T-cell (primary cell): ENCODE measurements at places on chromosomes 11 and 22. TPM values are rescaled to one million over a fixed set of nuclear protein-coding genes. Genes with fewer than 3 reads are reported as not detected.

The RFPL1 gene
- total RNA-seq: not detected

GRCh38 chr11:84824624-84825023, 802.5 kb downstream of the DLG2 start:
- DNase-seq: no peak

DNA sequence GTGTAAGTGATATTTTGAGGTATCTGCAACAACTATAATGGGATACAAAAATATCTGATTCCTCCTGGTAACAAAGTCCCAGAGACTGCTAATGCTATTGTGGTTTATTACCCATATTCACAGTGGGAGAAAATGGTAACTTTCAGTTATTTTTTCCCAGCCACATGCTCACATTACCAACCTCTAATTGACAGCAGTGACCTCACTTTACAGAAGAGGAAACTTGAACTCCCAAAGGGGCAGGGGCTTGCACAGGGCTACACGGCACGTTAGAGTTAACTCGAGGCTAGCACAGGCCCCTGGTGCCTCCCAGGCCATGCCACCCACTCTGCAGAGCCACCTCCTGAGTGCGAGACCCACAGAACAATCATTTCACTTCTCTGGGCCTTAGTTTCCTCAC, 132.4 kb downstream of the TENM4 start:
- no peak for DNase-seq

DNA sequence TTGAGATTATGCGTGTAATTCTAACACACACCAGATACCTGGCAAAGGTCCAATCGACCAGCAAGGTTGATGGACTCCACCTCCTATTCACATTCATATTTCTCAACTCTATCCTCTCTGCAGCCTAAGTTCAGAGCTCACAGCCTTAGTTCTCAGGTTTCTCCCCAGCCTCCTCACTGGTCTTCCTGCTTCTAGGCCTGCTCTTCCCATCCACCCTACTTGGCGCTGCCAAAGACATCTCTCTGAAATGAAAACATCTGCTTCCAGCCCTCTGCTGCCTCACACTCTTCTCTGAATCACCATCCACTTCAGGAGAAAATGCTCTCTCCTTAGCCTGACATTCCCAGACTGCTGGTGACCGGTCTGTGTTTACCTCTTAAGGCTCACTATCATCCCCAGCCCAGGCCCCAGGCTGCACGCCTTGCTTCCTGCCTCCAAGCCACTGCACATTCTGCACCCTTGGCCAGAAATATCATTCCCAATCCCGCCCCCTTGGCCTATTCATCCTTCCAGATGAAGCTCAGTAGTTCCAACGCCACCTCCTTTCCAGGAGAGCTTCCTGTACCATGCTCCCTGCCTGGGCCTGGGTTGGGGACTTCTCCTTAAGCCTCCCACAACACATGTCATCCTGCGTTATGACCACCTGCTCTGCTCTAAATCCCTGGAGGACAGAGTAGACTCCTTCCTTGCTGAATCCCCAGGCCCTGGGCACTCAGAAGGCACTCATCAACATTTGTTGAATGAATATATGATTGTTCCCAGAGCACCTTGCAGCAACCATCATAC, 3.5 kb downstream of the ARRB1 start:
- no peak for DNase-seq
